ENCODE measurements at places on chromosomes 5 and 9. TPM values are rescaled to one million over a fixed set of nuclear protein-coding genes. Genes with fewer than 3 reads are reported as not detected.

LCN10 gene
- not detected for polyA plus RNA-seq

- DNase-seq: no peak
Measured at GRCh38 chr5:154863291-154864080, 5.1 kb downstream of the CNOT8 start.

DNA sequence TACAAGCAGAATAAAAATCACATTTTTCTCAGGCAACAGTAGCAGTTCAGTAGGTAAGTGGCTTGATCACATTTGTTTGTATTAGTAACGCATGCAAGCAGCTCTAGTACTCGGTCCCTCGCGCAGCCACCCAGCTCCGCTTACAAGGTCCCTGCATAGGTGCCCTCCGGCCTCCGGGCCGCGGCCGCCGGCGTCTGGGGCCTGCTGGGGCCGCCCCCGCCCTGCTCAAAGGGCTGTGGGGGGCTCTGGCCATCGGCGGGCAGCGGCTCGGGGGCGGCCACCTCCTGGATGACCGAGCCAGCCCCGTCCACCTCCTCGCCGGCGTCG lies 50.2 kb upstream of the UBAC1 start:
- no peak for DNase-seq

DNA sequence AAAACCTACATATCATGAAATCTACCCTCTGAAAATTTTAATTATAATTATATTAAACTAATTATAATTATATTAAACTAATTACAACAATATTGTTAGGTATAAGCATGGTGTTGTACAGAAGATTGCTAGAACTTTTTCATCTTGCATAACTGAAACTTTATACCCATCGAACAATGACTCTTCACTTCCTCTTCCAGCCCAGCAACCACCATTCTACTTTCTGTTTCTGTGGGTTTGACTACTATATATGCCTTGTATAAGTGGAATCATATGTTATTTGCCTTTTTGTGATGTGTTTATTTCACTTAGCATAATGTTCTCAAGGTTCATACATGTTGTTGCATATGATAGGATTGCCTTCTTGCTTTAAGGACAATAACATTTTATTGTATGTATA lies 274.2 kb upstream of the CCNH start:
- DNase-seq: no peak

IL7R gene
- polyA plus RNA-seq: 2.1 TPM
